Astrocyte of the hippocampus (primary cell): ENCODE measurements at places on chromosomes 11 and 22.

- DNase-seq, result no peak
These were observed 105.0 kb upstream of the SESN3 start for GRCh38 chr11:95335989-95336388.

DNA sequence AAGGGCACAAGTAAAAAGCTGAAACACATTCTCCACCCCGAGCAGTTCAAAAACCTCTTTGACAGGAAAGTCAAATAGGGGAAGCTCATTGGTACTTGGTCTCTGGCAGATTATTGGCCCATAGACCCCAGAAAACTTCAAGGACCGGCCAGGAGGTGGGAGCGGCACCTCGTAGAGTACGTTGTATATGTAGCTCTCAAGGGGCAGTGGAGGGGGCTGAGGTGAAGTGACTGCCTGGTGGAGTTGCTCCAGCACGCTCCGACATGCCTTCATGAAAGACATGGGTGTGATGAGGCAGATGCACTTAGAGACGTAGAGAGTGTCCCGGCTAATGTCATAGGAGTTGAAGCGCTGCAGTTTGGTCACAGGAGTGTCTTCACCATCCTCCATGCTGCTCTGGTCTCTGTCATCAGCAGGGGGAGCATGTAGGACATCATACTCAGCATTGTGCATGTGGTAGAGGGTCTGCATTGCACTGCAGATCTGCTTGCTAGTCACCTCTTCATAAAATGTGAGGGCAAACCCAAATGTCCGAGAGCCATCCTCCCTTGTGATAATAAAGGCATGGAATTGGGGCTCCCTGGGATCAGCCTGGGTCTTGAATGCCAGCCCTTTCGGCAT, 61.3 kb downstream of the DENND5A start:
- no peak for DNase-seq

DNA sequence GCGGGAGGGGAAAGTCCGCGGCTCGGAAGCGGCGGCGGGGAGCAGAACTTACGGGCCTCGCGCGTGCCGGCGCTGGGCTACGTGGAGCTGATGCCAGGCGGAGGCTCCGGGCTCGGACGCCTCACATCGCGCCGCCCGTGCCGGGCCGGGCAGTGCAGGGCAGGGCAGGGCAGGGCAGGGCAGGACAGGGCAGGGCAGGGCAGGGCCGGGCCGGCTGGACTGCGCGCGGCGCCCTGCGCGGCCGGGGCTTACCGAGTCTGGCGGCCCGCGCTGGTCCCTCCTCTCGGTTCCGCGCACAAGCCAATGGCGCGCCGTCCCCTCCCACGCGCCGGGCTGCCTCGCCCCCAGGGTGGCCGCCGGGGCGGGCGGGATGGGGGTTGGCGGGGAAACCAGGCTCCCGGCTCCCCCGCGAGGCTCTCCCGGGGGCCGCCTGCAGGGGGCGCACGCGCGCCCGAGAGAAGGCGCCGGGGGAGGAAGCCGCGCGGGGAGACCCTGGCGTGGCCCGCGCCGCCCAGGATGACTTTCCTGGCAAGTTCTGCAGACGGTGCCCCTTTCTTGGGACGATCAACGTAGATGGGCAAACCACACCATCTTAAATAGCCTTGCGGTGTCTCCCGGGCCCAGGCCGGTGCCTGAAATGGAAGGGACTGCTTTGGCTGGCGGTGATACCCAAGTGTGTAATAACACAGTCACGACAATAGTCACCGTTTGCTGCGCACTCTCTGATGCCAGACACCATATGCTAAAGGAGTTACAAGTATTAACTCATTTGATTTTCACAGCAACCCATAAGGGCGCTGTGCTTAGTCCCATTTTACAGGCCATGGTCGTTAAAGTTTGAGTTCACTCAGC, at the start of gene TP53I11:
TP53I11 (minus strand) TSS at position 259 of the 852 bp plus-strand sequence. CDS start 12,548 bp downstream, outside the sequence.
- peak; percentile 86 for DNase-seq

GRCh38 chr11:31943056-31943780, 132.1 kb upstream of the PAX6 start:
- peak; percentile 13 for DNase-seq

DNA sequence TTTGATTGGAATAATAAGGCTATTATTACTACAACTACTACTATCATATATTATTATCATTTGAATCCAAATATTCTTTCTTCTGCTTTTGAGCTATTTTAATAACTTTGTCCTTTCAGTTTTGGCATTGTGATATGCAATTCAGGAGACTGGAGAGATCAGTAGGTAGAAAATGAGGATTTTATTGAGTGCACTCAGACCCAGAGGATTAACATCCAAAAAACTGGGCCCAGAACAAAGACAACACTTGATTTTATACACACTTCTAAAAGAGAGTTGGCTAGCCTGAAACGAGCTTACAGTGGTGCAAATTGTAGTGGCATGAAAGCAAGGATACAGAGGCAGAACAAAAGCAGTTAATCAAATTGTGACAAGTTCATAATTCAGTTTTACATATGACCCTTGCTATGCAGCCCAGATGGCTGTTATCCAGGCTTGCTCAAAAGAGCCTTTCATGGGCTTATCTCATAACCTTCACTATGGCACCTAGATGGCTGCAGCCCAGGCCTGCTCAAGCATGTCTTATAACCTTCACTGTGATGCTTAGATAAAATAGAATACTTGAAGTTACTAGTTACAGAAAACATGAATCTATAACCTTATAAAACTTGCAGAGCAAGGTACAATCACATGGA, 796.3 kb upstream of the RAG2 start:
- DNase-seq, result no peak

DNA sequence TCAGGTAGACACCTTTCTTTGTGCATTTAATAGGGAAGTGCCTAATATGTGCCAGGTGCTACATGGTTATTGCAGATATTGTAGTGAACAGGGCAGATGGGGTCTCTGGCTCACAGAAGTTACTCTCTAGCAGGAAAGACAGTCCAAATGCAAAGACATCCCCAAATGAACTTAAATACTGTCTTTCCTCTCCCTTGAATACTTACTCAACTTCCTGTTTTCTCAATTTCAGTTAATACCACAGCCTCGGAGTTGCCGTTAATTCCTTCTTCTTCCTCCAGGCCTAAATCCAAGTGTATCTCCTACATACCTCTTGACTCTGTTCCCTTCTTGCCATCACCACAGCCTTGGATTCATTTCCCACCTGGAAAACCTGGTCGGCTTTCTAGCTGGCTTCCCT, 134.3 kb upstream of the SESN3 start:
- DNase-seq, result no peak

GRCh38 chr22:46732513-46732912, 5.5 kb downstream of the CERK start:
- no peak for DNase-seq

- DNase-seq, result peak; percentile 93
These were observed 30.0 kb upstream of the MMP7 start for GRCh38 chr11:102560555-102561011.

DNA sequence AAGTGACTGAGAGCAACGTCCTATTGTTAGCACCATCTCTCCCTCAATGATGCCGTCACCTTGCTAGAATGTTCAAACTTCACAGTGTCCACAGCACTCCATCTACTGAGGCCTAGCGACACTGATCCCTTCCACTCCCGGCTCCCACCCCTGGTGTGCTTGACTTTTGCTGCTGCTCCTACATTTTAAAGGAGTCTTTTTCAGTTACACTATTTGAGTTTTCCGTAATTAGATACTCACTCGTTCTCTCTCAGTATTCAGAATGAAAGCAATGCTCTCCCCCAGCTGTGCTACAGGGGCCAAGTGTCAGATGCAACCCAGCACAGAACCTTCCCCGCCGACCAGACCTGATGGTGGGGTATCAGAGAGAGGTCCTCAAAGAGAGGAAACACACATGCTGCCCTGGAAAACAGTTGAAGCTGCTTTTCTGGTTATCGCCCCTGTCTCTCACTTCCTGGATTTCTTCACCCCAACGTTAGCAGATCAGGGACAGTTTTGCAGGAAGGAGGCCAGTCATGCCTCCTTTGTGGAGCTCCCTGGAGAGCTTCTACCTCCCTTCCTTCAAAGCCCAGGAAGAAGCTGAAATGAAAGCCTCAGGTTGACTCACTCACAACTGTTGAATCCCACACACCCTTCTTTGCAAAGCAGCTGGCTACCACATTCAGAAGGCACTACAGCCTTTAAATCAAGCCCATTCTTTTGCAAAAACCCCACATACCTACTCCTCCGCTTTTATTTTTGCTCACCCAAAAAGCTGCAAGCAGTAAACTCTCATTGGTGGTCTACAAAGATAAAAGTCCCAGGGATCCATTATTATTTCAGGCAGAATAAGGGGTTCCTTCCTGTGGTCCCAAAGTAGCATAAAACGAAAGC, 23.5 kb downstream of the LARGE1 start:
- no peak for DNase-seq

DNA sequence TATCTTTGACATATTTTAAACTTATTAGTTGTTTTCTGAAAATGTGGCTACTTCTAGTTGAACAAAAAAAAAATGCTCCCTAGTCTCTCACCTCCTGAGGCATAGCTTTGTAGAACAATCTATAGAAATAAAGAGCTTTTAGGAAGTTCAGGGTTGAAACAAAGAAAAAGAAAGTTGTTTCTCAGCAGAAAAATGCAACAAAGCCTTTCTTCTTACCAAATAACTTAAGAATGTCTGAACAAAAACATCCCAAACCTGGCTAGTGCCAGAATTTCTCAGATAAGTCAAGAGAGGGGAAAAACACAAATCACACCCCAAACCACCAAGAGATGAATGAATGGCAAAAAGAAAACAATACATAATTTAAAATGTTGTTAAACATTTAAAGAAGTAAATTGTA, 114.1 kb downstream of the MAML2 start:
- peak; percentile 81 for DNase-seq

DNA sequence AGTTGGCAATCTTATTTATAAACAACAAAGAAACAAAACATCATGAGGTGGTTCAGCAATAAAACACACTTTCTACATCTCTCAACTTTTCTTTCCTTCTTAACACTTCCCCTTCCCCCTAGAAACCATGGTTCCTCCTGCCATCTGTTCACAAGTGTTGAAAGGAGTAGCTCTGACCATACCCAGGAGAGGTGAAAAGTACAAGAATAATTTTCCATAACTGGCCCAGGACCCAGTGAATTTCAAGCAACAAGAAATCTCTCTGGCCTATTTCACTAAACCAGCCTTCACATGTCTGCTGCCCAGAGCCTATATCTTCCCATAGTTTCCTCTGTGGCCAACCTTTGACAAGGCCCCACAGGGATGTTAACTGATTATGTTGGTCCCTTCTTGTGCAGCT, 98.2 kb upstream of the CEP126 start:
- no peak for DNase-seq

- peak; percentile 83 for DNase-seq
These were observed 12.4 kb upstream of the MAPK11 start for GRCh38 chr22:50282361-50283155.

GRCh38 chr11:94058630-94059029, 37.5 kb downstream of the HEPHL1 start:
- no peak for DNase-seq

DNA sequence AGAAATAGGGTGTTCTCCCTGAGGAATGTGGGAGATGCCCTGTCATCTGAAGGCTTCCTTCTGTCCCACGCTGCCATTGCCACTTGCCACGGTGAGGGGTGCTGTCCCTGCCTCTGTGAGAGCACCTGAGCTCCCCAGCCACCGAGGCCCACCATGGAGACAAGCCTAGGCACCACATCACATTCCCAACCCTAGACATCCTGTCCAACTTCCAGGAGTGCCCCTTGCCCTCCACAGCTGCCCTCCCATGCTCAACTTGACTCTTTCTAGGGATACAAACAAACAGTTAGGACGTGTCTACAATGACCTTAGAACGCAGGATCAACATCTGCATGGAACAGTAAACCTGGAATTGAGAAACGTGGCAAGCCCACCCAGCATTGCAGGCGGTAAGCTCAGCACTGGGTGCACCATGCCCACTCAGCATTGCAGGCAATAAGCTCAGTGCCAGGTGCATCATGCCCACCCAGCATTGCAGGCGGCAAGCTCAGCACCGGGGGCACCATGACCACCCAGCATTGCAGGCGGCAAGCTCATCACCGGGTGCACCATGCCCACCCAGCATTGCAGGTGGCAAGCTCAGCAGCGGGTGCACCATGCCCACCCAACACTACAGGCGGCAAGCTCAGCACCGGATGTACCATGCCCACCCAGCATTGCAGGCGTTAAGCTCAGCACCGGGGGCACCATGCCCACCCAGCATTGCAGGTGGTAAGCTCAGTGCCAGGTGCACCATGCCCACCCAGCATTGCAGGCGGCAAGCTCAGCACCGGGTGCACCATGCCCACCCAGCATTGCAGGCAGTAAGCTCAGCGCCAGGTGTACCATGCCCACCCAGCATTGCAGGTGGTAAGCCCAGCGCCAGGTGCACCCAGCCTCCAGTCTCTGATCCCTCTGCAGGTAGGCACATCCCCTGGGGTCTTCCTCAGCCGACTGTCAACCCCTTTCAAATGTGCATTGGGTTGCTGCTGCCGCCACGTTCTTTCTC, 1463.9 kb downstream of the TBC1D22A start:
- no peak for DNase-seq

DNA sequence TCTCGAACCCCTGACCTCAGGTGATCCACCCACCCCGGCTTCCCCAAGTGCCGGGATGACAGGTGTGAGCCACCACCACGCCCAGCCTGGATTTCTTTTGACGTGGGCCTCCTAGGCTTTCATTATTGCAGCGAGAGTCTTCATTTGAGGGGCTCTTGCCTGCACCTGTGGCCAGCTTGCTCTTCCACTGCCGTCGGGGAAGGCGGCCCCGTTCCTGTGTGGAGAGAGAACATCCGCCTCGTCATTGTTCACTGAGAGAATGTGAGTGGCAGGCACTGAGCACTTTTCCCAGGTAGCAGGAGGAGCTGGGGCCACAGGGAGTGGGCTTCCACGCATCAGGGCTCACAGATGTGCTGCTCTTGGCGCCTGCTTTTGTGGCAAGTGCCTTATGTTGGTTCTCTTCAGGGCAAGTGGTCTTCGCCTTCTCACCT, 365.0 kb downstream of the TBC1D22A start:
- no peak for DNase-seq

GRCh38 chr11:85431319-85431718, 195.8 kb downstream of the DLG2 start:
- no peak for DNase-seq

DNA sequence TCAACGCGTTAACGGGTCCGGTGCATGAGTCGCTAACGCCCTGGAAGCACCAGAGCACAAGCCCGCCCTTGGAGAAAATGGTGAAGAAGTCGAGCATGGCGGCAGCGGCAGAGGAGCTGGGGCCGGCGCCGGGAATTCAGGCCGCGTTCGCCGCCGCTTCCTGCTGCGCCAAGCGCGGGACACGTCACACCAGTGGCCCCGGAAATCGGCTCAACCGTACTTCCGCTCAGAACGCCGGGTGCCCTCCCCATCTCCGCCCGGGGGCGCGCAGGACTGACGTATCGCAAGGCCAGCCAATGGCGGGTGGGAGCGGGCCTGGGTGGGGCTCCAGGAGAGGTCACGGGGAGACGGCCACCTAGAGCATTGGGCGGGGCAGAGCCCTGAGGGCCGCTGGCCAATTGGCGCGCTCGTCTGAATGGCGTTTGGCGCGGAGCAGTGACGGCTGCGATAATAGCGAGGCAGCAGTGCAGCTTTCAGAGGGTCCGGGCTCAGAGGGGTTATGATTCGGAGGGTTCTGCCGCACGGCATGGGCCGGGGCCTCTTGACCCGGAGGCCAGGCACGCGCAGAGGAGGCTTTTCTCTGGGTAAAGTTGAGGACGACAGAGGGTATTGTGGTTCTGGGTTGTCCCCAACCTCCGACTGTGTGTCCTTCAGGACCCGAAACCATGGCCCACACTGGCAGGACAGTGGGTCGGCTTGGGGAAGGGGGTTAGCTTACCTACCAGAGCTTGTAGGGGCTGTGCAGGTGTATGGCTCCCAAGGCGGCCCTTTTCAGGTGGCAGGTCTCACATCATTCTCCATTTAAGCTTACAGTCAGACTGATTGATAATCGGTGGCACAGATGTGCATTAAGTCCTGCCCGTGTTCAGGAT, at the start of the genes FOXRED1 and SRPRA:
FOXRED1 (plus strand) TSS at position 447 of the 872 bp plus-strand sequence; CDS start at position 500, 53 bp downstream.
SRPRA (minus strand) TSS at position 188 of the 872 bp plus-strand sequence; CDS start at position 97, 91 bp downstream.
- peak; percentile 100 for DNase-seq
